ENCODE measurements at places on chromosomes 1 and 21.
A peak's percentile ranks its signal among the peaks of the same experiment; 100 is the strongest.

DNA sequence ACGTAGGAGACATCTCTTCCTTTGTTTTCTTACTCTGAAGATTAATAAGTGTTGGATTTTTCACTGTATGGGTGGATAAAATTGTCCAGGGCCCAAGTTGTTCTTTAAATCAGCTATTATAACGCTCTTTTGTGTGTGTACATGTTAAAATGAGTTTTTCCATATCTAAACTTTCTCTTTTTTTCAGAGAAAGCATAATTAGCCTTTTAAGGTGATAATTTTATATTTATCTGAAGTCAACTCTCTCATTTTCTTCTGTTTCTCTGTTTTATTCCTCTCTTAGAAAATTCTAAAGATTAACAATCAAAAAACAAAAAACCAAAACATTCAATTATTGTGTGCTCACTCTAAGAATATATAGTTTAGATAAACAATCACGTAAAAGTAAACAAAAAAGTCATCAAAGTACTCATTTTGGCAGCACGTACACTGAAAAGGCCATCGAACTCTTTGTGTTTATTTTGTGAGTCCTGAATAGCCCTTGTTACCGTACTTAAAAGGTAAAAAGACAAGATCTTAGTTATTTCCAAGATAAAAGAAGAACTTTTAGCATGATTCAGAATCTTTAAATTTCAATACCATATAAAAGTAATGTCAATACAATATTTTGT is 7.2 kb upstream of the CDC73 start:
- no peak for DNase-seq

- no peak for DNase-seq
Observed at GRCh38 chr1:111483166-111483565, 9.4 kb downstream of the C1orf162 start.

- no peak for DNase-seq
Observed at GRCh38 chr1:219988818-219989217, 57.5 kb downstream of the EPRS1 start.

DNA sequence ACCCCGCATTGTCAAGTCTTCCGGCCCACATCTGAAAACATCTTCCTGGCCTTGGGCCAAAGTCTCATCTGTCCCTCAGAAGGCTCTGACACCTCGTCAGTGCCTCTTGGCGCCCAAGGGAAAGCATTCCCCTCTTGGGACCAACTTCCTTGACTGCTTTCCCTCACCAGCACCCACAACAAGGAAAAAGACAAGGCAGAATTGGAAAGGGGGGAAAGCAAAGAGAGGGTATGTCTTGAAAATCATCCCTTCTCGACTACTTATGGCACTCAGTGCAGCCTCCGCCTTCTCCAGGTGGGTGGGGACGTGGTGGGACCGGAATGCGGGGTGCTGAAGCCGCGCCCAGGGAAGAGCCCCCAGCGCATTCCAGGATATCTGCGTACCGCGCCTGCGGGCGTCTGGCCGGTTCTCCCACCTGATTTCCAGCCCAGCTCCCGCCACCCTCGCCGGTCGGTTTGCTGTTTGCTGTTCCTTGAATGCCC is 554 bp upstream of the SLC39A1 start:
- DNase-seq: no peak

DNA sequence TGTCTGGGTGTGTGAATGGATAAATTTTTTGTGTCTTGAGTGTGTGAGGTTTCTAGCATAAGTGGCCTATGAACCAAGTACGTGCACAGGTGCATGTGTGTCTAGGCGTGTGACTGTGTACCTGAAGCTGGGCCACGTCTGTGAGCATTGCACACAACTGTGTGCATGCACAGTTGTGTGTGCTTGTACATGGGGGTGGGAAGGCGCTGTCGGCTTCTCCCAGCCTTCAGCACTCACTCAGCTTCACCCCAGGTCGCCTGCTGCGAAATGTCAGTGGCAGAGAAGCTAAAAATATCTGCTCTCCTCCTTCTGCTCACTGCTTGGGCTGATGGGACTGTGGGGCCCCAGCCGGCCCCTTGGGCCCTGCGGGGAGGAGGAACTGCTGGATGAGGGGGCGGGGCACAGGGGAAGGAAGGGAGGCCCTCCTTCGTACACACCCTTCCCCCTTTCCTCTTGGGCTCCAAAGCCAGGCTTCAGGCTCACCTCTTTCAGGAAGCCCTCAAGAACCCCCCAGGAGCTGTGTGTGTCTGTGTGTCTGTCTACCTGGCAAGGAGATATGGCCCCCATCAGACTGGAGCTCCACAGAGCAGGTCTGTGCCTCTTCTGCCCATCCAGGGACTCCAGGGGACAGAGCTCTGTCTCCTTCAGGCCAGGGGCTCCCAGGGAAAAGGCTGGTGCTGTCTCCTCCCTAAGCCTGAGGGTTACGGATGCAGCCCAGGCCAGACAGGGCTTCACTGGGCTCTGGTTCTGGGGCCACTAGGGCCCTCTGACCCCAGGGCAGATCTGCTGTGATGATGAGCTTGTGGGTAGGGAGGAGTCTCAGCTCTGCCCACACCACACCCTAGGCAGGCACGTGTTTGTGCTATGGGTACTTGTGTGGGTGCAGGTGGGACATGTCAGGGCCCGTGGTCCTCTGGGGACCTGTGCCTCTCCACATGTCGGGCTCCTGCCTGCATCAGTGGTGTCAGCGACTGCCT is 35.6 kb upstream of the WASF2 start:
- DNase-seq: peak; percentile 33

DNA sequence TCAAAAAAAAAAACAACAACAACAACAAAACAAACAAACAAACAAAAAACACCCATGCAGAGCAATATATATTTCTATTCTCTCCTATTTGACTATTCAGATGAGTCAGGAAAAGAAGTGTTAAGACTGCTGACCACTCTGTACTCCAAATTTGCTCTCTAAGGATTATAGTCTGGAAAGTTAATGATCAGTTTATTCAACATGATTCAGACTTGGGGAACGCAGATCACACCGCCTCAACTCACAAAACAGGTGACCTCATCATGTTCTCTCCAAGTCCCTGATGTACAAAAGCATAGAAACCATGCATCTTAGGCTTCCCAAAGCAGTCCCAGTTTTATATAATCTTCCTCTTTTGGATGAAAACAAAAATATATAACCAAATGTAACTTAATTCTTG is 51.9 kb upstream of the PRRC2C start:
- DNase-seq: no peak

DNA sequence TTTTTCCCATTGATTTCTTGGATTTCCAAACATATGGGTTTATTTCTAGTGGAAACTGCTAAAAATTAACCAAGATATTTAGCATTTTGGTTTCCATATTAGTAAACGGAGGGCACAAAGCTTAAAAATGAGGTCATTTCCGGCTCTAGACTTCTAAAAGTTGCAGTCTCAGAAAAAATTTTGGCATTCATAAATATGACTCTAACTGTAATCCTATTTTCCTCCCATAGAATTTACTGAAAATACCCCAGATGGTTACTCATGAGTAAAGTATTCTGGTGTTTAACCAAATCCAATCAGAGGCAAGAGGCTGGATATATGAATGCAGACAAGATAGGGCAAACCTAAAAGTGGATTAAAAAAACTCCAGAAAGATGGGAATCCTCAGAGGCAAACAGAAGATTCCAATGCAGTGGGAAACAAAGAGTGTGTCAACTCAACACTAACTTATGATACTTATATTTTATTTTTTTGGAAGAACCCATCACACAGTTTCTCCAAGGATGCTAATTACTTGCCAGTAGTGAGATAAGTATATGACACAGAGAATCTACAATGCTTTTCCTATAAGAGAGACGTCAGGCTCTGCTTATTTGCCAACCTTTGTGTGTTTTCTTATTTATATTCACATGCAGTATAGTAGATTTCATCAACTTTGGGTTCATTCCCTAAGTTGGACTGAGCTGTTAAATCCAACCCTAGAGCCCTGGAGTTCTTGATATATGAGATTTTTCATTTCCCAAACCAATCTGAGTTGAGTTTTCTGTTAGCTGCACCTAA is 90.1 kb upstream of the BCL10 start:
- DNase-seq: no peak

DNA sequence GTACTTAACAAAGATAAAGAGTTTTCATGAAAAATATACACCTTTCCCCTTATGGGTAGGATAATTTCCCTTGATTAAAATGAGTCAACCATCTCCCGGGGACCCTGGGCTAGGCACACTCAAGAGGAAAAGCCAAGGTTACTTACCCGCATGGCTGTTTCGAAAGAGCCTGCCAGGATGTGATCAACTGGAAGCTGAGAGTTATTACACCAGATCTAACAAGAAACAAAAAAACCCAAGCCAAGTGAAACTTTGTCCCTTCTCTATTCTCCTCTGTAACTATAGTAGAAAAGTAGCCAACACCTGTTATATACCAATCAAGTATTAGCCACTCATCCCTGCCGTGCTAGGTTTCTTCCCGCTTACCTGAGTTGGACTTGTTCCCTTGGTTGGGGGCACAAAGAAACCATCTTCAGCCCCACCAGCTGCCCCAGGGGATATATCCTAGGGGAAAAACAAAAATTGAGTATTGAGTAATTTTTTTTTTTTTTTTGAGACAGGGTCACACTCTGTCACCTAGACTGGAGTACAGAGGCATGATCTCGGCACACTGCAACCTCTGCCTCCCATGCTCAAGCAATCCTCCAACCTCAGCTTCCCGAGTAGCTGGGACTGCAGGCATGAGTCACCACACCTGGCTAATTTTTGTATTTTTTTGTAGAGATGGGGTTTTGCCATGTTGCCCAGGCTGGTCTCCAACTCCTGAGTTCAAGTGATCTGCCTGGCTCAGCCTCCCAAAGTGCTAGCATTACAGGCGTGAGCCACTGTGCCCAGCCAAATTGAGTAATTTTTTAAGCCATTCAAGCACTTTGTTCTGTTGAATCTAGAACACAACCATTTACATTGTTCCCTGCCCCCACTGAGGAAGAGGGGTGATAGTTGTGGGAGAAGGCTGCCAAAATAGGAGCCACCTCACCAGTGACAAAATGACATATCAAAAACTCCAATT is 8.4 kb upstream of the PEX19 start:
- DNase-seq: no peak
